ENCODE measurements at places on chromosomes 5 and 9. TPM values are rescaled to one million over a fixed set of nuclear protein-coding genes. Genes with fewer than 3 reads are reported as not detected.

DNA sequence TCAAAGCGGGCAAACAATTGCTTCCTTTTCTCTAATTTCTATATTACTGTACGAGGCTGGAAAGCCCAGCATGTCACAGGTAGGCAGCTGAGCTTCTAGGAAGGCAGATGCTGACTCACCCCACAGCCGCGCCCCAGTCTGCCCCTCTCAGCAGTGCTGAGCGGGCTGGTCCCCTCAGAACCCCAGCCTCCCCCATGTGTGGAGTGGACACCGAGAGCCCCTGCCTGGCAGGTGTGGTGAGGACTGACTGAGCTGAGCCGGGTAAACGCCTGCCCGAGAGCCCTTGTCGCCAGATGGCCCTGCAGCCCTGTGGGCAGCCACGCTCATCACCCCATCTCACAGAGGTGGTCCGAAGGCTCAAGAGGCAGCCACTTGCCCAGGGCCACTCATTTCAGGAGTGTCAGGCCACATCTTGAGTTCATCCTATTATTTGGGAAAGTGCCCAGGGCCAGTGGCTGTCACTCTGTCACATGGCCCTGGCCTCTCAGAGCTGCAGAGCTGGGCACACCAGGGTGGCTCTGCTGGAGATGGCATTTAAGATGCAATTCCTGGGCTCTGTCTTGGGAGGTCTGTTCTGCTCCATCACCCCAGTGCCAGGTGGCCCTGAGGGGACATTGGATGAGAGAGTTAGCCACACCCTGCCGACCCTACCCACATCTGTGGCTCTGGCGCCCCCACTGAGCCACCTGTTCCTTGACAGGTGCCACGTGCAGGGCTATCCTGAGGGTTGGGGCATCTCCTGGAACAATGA is 12.4 kb downstream of the CARD19 start:
- no peak for DNase-seq

The SPINK1 gene
- total RNA-seq = 3.8 TPM

The CDC20B gene
- not detected for total RNA-seq

- DNase-seq = no peak
These were observed 23.3 kb upstream of the KIF12 start for GRCh38 chr9:114122136-114123027.

GRCh38 chr9:87792831-87793288 is 66.9 kb downstream of the CTSL start:
- no peak for DNase-seq

The GRM6 gene
- total RNA-seq = not detected

DNA sequence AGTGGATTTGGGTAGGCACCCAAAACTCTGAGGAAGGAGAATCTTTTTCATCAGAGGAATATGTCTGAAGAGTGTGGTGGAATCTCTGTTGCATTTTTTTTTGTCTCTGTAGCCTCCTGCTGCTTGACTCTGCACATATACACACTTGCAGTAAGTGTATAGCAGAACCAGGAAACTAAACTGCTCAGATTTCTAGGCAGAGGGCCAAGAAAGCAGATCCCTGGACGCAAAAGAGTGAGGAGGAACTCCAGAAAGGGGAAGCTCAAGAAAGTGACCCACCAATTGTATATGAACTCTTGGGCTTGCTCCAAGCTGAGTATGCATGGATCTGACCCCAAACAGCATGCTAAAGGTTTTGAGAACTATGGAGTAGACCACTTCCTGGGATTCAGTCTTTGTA is 181.8 kb downstream of the GADD45G start:
- no peak for DNase-seq

The INSYN2B gene
- 1.7 TPM for total RNA-seq

Measured in epithelial cell of proximal tubule (primary cell).